ENCODE measurements at places on chromosomes 4 and X. TPM values are rescaled to one million over a fixed set of nuclear protein-coding genes. Genes with fewer than 3 reads are reported as not detected.

- no peak for DNase-seq
These were observed 226.7 kb upstream of the PRKX start for GRCh38 chrX:3940000-3940610.

- no peak for DNase-seq
These were observed 12.2 kb downstream of the FLNA start for GRCh38 chrX:154362085-154362742.

DNA sequence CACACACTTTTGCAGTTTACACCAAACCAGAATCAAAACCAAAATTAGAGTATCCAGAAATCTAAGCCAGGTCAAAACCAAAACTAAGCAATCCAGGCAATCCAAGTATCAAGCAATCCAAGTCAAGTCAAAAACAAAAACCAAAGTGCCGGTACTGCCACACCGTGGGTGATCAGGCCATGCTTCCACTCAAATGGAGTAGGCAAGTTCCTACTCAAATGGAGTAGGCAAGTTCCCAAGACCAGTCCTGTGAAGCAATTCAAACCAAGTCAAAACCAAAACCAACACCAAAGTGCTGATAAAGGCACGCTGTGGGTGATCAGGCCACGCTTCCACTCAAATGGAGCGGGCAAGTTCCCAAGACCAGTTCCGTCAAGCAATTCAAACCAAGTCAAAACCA is 31.3 kb downstream of the MID1 start:
- DNase-seq = no peak

The ADGRG2 gene
- not detected for total RNA-seq

Measured in activated naive CD4-positive, alpha-beta T cell treated with anti-CD3 and anti-CD28 coated beads for 36 hours (primary cell).